MG63 (cell line): ENCODE measurements at places on chromosomes 7 and 10. TPM values are rescaled to one million over a fixed set of nuclear protein-coding genes. Genes with fewer than 3 reads are reported as not detected.

Gene ADRB1
- total RNA-seq: not detected in 2 replicates

Gene TCERG1L
- not detected in 2 replicates for total RNA-seq

Gene LIPM
- total RNA-seq: not detected in 2 replicates

Gene TRPV6
- total RNA-seq: not detected in 2 replicates

Gene MORN4
- 5.7 and 7.0 TPM in 2 replicates for total RNA-seq

Gene LRRC18
- total RNA-seq: not detected in 2 replicates

Gene DNAJB6
- 89.7 and 126 TPM in 2 replicates for total RNA-seq

Gene FAM25C
- 4.6 TPM in 1 of 2 replicates, not detected in the other for total RNA-seq

GRCh38 chr7:100884736-100885439, 4.6 kb downstream of the UFSP1 start:
- DNase-seq: no peak

GRCh38 chr7:47186316-47186715, 395.6 kb downstream of the TNS3 start:
- no peak for DNase-seq

- no peak for DNase-seq
These were observed 1.4 kb downstream of the LARP4B start for GRCh38 chr10:929960-930624.

GRCh38 chr10:130717083-130717482, 580.9 kb downstream of the GLRX3 start:
- no peak for DNase-seq

DNA sequence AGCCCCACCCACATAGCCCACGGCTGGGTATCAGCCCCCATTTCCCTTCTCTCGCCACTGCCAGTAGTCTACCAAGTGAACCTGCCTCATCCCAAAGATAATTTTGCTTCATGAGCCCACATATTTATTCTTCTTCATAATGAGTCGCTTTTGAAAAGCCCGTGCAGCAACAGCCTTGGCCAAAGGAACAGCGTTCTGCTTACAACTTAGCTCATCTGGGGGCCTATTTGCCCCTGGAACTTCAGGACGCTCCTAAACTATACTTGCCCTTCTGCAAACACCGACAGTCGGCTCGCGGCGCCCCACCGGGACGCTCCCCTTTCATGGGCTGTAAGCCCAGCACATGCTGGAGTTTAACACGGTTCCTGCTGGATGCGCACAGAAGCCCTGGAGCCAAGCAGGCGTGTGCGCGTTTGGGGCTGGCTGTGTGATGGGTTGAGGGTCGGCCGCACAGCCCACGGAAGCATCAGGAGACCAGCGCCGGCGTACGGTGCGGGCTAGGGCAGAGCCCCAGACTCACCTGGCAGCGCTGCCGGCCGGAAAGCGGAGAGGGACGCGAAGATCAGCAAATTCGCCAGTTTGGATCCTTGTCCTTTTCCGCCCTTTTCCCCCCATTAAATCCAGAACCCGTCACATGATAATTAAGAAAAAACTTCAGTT, 370 bp downstream of the TMEM60 start:
- peak; percentile 21 for DNase-seq

DNA sequence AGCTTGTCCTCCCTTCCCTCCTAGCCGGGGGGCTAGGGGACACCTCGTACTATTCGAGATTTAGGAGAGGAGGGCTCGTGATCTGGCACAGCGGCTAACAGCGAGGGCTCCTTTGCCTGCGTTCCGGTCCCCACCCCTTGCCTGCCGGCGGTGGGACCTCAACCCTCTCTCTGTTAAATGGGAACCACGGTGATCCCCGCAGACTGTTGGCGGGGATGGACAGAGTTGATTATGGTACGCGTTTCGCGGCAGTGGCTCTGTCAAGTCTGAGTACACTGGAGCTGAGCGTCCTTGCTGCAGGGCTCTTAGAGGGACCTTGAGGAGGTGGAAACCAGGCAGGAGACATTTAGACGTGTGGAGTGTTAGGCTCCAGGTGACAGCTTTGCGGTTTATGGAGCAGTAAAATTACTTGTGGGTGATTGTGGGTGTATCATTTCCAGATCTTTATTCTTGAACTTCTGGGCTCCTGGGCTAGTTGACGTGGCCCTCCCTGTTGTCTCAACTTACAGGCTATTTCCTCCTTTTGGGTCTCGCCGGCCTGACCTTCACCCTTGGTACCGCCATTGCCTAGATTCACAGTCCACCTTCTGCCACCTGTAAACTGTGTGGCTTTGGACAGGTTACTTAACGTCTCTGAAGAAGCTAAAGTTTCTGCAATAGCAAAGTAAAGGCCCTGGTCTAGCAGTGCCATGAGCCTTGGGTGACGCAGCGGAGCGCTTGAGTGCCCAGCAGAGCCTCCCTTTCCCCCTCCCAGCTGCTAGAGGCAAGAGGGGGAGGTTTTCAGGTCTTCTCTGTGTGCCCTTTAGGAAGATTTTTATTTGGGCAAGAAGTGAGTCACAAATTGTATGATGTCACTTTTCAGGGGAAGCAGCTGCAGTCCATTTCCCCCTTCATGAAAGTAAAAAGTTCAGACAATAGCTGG, 739 bp downstream of the CASP7 start:
- peak; percentile 68 for DNase-seq

- no peak for DNase-seq
These were observed 2.3 kb downstream of the HKDC1 start for GRCh38 chr10:69222157-69223027.

DNA sequence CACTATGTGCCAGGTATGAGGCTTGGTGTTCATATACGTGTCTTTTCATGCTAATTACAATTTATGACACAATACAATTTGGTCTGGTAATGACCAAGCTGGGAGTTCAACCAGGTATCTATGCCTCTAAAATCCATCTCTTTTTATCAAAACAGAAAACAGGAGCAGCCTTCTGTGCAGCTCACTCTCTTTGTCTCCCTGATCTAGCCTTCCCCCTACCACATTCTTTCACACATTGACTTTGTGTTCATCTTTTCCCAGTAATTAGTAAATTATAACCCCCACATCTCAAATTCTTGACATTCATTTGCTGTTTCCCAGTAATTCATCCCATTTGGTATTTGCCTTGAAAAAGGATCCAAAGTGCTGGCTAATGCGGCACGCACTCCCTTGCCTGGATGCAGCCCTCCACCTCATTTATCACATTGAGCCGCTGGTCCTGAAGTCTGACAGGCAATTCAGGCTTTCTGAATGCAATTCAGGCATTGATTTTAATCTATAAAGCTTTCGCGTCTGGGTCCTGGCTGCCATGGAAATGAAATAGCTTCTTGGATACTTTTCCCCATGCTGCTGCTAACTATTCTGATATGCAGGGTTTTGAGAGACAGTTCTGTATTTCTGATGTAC, 112.5 kb upstream of the ANKRD1 start:
- no peak for DNase-seq

DNA sequence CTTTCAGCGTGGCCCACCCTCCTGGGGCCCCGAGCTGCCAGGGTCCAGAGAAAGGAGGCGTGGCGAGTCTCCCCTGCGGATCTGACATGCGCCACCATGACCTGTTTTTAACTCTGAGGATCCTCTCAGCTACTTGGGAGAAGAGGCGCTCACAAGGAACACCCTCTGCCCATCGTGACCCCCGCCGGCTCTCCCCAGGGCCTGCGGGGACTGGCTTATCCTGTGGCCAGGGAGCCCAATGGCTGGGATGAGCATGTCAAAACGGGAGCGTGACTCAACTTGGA, 93.7 kb downstream of the EBF3 start:
- no peak for DNase-seq

DNA sequence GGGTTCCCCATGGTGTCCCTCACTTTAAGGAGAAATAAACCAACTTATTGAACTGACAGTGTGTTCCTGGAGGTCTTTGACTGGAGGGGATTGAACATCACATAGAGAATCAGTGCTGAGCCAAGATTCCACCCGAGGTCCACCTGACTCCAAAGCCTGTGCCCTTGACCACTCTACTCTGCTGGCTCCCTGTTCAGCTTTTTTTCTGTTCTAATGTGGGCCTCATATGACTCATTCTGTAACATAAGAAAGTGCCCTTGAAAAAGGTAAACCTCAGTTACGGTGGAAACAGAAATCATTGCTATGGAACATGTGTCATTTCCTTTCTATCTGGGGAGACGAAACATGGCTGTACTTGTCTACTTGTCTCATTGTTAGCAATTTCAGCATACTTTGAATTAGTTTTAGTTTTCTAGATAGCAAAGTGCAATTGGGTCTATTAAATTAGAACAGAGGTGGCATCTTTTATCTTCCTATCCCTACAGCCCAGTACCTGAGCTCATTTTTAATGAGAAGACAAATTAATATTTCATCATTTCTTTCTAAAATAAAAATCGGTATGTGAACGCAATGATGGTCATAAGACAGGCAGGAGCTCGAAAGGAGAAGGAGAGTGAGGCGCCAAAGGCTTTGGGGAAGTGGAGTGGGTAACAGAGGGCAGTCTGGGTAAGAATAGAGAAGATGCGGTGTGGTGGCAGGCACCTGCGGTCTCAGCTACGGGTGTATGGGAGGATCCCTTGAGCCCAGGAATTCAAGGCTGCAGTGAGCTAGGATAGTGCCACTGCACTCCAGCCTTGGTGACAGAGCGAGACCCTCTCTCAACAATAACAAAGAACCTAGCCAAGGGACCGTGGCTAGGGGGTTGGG, 1.5 kb downstream of the GSDME start:
- no peak for DNase-seq

DNA sequence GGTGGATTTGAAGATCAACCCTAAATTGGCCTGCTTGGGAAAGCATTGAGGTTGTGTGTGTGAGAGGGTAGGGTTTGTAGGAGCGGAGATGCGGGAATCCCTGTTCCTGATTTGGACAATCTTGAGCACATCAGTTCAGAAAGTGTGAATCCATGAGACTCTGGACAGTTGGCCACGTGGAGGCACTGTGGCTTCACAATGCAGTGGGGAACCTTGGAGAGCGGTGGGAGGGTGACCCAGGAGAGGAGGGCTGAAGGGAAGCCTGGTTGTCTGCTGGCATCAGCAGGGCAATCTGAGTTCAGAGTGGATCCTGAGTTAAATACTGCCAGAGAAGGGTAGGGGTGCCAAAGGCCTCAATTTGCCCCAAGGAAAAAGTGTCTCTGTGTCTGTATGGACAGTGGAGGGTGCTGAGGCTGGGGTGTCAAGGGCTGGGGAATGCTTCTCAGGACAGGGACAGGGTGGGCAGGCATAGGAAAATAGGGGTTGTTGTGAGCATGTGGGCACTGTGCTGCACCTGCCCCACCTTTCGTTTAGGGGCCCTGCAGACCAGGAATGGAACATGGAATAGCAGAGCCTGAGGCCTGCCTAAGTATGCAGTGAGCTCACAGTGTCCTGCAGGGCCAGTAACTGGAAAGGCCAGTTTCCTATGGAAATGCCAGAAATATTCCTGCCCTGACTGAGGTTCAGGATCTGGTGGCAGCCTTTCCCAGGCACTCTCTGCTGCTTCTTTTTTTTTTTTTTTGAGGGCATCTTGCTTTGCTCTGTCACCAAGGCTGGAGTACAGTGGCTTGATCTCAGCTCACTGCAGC, 162.9 kb upstream of the PRSS58 start:
- peak; percentile 29 for DNase-seq

DNA sequence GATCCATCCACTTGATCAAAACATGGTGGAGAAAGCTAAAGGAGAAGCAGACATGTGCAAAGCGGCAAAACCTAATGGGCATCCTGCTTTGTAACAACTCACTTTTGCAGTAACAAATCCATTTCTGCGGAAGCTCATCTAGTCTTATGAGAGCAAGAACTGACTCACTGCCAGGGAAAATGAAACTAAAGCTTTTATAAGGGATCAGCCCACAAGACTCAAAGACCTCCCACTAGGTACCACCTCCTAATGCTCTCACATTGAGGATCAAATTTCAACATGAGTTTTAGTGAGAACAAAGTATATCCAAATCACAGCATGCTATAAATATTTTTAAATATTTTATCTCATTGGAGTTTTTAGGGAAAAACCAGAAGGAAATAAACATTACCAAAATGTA, 120.1 kb upstream of the GNAI1 start:
- no peak for DNase-seq

DNA sequence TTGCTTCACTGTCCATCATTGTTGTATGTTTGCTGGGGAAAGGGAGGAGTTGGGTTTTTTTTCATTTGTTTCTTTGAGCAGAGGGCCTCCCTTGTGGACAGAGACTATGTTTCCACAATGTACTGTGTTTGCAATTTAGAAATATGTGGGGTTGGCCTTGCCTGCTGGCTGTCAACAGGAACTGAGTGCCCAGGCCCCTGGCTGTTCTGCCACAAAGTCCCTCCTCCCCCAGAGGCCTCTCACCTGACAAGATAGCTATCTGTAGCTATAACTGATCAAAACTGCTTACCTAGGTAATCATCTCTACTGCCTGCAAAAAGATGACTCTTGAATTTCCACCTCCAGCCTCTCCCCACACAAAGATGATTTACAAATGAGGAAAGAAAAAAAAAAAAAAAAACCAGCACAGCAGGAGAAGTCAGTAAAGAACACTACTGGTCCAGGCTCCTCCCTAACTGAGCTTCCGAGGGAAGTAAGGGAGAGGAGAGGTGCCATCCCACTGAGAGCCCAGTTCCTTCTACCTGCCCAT, 121.8 kb downstream of the SGMS1 start:
- no peak for DNase-seq

GRCh38 chr7:87816389-87816788, 59.8 kb downstream of the SLC25A40 start:
- no peak for DNase-seq
